CD4-positive, CD25-positive, alpha-beta regulatory T cell (primary cell): ENCODE measurements at places on chromosomes 1 and 21. TPM values are rescaled to one million over a fixed set of nuclear protein-coding genes. Genes with fewer than 3 reads are reported as not detected.

The SH2D1B gene
- total RNA-seq = not detected

The CNKSR1 gene
- total RNA-seq = 7.0 TPM

The HPCAL4 gene
- 13.8 TPM for total RNA-seq

DNA sequence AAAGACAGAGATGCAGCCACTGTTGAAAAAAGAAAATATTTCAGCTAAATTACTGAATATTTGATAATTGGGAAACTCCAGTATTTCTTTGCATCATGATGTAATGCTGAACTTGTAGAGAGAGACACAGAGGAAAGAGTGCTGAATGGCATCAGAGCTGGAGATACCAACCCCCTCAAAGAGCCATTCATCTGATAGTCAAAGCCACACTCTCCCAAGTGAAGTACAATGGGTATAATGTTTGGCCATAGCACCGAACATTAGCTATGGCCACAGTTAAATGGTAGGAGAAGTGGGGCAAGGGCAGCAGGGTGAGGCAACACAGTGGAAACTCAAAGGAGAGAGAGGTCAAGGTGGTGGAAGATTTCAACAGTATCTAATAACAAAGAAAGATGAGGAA, 107.5 kb upstream of the TNFSF4 start:
- DNase-seq = no peak

GRCh38 chr1:153610811-153611301, 2.1 kb downstream of the S100A16 start:
- DNase-seq = no peak
